ENCODE measurements at places on chromosomes 2 and 18.

- no peak for DNase-seq
Measured at GRCh38 chr2:160575368-160575767, 81.8 kb upstream of the RBMS1 start.

- no peak for DNase-seq
Measured at GRCh38 chr2:120932472-120932871, 196.8 kb downstream of the GLI2 start.

- no peak for DNase-seq
Measured at GRCh38 chr18:57301573-57302559, 50.5 kb upstream of the ST8SIA3 start.

DNA sequence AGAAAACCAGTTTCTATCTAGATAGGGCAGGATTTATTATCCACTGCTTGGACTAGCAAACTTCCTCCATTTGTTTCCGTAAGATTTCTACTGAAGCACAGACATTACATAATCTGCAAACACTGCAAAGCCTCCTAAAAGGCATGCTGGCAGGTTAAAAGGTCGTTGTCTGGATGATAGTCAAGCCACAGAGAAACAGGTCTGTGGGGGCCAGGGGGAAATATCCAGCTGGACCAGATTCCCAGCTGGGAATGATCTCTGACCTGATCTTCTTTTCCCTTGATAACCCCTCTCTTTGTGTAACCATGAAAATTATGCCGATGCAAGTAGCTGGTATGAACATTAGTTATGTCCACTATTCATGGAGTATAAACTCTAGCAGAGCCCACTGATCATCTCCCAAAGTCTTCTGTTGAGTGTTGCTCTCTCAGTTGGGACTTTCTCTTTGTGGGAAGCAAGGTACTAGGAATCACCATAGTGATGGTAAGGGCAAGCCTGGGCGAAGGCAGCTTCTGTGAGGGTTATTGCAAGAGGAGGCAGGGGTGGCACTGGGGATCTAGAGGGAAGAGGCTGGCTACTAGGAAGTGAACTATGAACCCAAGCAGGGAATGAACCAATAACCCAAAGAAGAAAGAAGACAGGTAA, 61.3 kb downstream of the GDF7 start:
- no peak for DNase-seq

Data from stimulated activated naive CD4-positive, alpha-beta T cell treated with Interleukin-2 at 50 U/mL for 16 hours (primary cell).